ENCODE measurements at places on chromosomes 16 and 17.

DNA sequence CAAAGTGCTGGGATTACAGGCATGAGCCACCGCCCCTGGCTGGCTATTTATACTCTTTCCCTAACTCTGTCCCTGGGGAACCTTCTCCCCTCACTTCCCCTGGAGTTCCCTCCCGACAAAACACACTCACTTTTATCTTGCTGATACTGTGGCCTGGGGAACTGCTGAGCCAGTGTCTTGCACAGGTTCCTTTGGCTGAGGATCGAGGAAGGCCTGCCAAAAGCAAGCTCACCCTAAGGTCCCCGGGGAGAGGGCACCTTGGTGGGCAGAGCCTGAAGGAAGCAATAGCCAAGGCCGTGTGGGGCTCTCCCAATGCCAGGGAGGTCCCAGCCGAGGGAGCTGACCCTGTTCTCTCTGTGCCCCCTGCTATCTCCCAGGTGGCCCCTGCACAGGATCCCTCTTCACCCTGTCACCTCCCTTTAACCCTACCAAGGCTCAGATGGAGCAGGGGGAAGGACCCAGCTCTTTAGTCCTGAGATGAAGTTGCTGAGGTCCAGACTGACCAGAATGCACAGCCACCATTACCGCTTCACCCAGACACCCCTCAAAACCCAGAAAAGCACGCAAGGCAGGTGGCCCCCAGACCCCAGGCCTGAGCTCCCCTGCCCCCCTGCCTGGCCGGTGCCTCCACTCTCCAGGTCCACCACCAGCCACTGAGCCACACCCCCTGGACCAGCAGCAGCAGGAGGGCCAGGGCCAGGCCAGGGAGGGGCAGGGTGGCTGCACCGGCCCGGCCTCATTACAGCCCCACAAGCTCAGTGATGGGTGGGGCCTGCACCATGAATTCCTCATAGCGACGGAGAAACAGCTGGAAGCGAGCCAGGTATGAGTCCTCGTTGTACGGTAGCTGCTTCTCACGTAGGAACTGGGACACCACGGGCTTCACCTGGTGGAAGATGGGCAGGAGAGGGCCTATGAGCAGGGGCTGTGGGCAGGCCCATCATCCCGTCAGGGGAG is 5.1 kb upstream of the FDXR start:
- DNase-seq: no peak

DNA sequence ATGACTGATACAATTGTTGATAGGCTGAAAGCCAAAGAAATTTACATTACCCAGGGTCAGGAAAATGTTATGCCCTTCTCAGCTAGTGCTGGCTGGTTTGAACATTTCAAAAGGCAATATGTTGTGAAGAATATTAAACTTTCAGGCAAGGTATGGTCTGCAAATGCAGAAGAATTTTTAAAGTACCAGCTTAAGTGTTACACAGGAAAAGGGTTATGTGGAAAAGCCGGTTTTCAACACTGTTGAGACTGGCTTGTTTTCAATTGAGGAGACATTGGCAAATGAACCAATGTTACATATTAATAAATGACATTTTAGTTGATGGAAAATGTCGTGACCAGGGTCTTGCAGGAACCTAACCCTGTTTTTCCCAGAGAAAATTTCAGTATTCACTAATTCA is 215.8 kb upstream of the TBX2 start:
- no peak for DNase-seq

DNA sequence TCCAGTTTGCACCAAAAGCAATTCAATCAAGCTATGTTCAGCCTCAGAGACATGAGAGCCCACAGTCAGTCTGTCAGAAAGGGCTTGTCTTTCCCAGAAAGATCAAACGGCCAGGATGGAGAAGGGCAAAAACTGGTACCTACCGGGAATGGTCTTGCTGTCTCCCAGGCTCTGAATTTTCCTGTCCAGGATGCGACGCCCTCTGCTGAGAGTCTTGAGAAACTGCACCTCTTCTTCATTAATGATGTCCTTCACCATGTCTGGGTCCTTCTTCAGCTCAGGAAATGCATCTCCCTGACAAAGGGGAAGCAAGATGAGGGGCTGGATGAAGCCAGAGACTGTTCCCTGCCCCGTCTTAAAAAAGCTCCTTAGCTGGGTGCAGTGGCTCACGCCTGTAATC is 15.8 kb upstream of the EXOSC6 start:
- DNase-seq: no peak

GRCh38 chr17:77116371-77116860 is 24.4 kb upstream of the SEC14L1 start:
- DNase-seq: no peak

GRCh38 chr17:1562176-1562643 is 382 bp downstream of the PITPNA start:
- DNase-seq: peak; percentile 19

GRCh38 chr17:48378708-48379392 is 51.2 kb downstream of the SKAP1 start:
- no peak for DNase-seq

DNA sequence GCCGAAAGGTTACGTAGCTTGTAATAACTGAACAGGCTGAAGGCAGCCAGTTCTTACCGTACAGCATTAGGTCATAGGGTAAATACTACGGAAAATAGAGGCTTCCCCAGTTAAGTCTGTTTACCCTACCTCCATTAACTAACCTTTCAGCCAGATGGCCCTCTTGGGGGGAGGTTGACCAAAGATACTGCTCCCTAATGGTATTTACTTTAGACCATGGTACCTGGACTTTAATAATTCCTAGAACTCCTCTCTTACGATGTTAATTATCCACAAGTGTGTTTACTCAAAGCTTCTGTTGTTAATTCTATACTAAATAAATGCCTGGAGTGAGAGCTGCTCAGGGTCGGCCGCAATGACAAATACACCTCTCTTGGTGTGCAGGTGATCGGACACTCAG is 9.8 kb upstream of the ADAT1 start:
- DNase-seq: no peak

DNA sequence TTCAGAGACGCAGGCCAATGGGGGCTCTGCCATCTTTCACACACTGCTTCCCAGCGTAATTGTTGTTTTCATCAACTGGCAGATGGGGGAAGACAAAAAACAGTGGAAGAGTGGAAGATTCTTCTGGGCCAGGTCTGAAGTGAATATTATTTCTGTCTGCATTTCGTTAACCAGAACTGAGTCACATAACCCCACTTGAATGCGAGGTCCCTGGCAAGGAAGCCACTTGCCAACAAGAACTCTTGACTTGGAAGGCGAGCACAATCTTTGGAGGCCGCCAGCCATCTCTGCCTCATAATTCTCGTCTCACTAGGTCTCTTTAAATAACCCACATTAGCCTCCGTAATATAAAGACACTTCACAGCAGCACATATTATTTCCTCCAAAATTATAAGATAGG is 75.4 kb downstream of the CYB561 start:
- DNase-seq: no peak

DNA sequence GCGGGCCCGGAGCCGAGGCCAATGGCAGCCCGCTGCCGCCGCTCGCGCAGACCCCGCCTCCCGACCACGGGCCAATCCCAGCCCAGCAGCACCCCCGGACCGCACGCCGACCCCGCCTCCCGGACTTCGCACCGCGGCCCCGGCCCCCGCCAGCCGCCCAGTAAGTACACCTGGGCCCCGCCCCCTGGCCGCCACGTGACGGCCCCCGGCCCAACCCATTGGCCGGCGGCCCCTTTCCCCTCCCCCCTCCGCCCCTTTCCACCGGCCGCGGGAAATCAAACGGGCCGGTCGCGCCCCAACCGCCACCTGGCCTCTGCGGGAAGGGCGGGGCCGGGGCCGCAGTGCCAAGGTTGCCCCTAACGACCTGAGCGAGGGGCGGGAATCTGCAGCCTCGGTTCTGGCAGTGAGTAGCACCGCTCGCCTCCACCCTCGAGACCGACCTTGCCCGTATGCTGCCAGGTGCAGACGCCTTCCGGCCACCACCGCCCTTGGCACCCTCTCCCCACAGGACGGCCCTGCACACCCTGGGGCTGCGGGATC is at the start of gene YBX2:
YBX2 (minus strand) TSS at position 26 of the 540 bp plus-strand sequence. CDS start 139 bp downstream, outside the sequence.
- DNase-seq: no peak

GRCh38 chr17:30599428-30600059 is 122.3 kb downstream of the GOSR1 start:
- DNase-seq: no peak

GRCh38 chr17:67171560-67171959 is 73.4 kb downstream of the HELZ start:
- DNase-seq: no peak

- DNase-seq: no peak
Measured at GRCh38 chr16:24577167-24577566, 37.8 kb downstream of the RBBP6 start.

- no peak for DNase-seq
Measured at GRCh38 chr17:76391200-76391715, 6.8 kb downstream of the SPHK1 start.

DNA sequence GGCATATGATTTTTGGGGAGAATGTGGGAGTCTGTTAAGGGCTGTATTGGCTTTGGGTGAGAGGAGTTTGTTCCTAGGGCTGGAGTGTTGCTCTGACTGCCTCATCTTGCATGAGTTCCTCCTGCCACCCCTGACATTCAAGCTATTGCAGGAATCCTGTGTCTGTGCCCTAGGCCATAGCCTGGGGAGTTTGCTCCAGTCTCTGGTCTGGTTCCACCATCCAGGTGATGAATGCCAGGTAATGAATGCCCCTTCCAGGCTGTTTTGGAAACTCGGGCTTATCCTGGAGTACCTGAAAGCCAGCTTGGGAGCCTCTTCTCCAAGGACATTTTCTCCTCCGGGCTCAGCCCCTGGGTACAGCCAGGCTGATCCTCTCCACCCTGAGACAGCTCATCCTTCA is 117.0 kb upstream of the IRX3 start:
- no peak for DNase-seq

DNA sequence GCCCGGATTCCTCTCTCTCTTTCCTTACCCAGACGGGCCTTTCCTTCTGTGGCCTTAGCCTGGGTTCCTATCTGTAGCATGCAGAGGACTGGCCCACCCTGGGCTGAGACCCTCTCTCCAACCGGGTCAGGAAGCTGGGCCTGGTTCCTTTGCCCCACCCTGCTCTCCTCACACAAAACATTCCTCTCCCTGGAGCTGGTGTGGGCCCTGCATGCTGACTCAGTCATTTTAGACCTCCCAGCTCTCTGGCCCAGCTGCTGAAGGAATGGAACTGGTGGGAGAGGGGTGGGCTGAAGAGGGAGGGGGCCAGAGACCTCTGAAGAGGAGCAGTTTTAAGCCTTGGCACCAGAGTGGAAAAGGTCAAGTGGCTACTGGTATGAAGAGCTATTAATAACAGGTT is 957 bp downstream of the MYL4 start:
- no peak for DNase-seq

GRCh38 chr16:87042551-87043230 is 274.5 kb downstream of the C16orf95 start:
- DNase-seq: no peak

DNA sequence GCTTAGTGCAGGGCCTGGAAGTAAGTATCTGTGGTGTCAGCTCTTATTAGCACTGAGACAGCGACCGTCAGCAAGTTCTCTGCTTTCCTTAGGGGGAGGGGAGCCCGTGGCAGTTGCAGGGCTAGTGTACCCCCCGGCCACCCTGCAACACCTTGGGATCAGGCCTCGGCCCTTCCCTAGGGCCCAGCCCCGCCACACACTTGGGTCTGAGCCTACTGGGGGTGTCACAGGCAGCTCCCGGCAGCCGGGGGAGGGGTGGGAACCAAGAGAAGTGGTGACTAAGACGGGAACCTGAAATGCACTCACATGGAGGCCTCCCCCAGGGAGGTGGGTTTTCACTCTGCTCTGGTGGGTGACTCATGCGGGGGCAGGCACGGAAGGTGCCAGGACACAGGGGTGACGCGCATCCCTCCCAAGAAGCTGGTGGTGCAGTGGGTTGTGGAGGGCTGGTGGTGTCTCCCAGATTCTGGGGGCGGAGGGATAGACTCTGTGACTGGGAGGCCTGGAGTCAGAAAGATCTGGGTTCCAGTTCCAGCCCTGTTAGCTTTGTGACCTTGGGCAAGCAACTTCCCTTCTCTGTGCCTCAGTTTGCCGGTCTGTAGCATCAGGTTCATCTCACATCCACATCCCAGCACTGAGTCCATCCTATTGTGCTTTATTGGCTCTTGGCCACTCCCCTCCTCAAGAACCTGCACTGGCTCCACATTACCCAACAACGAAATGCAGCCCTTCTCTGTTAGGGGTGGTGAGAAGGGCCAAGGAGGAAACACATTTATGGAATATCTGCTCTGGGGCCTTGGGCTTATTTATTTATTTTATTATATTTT is 44.5 kb downstream of the LAT start:
- peak; percentile 66 for DNase-seq

DNA sequence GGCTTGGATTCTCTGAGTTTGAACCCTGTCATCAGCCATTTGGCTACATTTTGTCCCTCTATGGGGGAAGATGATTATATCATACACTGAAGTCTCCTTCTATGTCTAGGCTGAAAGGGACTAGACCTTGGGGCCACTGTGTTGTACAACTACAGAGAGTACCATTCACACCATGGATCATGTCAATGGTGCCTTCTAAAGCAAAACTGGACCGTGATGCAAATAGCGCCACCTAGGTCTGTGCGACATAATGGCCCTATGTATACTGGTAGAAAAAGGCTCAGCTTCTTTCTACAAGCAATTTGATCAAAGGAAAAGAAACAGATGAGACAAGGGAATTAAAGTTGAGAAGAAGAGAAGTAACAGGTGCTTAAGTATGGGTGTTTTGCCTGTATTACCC is 100.7 kb downstream of the LYRM1 start:
- DNase-seq: no peak

DNA sequence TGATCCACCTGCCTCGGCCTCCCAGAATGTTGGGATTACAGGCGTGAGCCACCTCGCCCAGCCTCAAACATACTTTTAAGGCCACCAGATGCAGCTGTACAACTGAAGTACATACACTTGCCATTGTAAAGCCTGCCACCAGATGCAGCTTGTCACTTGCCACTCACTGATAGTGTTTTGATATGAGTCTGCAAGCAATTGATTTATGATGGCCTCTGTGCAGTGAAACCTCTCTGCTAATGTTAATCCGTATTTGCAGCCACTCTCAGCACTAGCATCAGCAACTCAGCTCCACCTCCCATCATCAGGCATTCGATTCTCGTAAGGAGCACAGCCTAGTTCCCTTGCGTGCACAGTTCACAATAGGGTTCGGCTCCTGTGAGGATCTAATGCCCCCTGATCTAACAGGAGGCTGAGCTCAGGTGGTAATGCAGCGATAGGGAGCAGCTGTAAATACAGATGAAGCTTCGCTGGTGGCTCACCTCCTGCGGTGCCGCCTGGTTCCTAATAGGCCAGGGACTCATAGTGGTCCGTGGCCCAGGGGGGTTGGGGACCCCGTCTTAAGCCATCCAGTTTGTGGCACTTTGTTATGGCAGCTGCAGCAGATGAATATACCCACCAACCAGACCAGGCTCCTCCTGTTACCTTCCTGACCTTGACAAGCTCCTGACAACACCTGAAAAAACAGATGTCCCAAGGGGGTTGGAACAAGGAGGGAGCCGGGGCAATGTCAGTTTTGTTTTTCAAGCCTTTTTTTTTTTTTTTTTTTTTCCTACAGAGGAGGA is 1.3 kb upstream of the HERPUD1 start:
- no peak for DNase-seq

DNA sequence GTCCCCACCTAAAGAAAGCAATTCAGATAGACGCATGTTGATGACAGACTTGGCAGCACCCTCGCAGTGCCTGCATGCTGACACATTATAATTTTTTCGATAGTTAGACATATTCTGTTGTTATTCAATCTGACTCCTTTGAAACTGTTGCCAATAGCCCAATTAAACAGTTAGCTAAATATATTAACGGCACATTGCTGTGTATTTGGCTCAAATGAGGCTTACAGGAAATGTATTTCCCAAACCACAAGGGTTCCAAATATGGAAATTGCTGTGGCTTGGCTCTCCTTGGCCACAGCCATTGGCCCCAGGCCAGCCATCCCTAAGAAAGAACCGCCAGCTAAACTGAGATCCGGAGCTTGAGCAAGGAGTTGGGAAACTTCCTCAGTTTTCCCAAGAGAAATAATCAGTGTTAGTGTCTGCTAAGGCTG is 31.1 kb downstream of the C16orf82 start:
- no peak for DNase-seq
